KBM-7 (cell line): ENCODE measurements at places on chromosomes 16 and 17.
A peak's percentile ranks its signal among the peaks of the same experiment; 100 is the strongest.

DNA sequence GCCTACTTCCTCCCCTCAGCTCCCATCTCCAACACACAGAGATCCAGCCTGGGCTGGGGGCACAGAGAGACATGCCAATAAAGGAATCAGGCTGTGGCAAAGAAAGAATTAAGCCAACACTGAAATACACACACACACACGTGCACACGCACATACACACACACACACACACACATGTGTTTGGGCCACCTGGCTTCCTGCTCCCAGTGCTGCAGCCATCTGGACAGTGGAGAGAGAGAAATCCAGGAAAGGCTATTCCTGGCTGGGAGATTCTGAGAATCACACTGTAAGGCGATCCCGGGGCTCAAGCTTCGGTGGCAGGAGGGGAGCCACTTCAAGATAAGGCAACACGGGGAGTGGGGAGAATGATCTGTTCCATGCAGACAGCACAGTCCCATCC is 72.4 kb downstream of the NOG start:
- DNase-seq, result no peak

- DNase-seq, result peak; percentile 86
These were observed 16.7 kb downstream of the GNGT2 start for GRCh38 chr17:49193513-49194296.

DNA sequence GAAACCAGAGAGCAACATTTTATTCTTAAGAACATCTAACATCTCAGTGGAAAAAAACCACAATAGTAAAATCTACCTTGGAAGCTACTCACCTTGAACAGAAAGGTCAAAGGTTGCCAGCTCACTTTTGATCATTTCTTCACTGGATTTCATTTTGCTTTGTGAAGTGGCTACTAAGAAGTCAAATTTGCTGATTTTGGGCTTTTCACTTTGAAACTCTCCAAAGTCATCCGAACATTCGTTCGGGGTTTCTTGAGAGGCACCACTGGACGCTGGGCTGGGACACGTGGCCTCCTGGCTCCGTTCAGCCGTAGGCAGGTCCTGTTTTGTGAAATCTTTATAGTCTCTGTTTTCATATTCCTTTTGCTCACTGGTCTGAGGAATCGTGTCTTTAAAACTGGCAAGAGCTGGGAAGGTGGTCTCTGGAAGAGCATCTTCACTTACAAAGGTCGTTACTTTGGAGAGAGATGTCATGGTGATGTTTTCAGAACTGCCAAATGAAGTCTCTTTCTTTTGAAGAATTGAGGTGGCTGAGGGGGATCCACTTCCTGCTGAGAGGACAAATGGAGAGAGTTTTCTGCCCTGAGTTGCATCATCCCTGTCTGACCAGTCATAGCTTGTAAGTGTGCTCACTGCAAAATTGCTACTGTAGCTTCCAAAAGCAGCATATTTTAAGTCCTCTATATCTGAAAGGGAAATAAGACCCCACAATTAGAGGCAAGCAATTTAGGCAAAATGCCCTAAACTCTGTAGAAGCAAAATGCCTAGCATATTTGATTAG is 52.4 kb downstream of the DUSP14 start:
- DNase-seq, result no peak

DNA sequence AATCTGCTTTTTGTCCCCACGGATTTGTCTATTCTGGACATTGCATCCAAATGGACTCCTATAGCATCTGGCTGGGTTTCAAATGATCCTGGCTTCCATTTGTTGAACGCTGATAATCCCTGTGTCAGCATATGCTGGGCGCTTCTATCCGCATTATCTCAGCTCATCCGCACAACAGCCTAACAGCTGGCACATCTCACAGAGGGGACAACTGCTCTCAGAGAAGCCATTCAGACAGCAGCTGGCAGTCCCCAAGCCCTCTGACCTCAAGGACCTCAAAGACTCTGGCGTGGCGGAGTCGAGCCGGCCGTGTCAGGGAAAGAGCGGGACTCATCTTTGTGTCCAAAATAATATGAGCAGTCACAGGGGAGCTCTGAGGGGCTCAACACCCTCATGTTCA is 82.3 kb downstream of the NT5M start:
- no peak for DNase-seq

DNA sequence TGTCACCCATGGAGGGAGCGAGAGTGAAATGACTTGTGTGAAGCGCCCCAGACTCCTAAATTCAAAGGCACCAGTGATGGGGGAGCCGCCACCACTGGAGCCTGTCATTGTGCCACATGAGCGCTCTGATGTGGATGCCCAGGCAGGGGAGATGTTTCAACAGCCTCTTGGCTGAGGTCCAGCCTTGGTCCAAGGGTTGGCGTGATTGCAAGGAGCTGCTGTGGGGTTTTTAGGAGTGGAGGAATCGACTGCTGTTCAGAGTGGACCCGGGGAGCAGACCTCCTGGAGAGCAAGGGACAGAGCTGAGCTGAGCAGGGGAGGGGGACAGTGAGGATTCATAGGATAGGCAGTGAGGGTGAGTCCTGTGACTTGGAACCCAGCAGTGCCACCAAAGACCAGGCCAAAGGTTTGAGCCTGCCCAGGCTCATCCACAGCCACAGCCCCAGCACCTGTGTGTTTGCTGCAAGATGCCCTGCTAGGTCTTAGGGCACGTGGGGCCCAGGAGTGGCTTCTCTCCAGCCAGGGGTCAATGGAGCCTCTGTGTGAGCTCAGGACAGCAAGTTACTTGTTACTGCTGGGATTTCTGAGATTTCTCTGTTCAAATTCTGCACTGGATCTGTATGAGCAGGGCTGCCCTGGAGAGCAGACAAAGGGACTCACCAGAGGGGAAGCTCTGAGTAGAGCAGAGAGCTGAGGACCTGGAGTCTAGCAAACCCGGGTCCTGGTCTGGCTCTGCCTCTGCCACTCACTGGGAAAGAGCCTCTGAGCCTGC is 20.3 kb downstream of the RHBDL3 start:
- DNase-seq, result no peak
